ENCODE measurements at places on chromosomes 4 and X. TPM values are rescaled to one million over a fixed set of nuclear protein-coding genes. Genes with fewer than 3 reads are reported as not detected.

The CENPVL2 gene
- total RNA-seq: not detected

The POLN gene
- total RNA-seq: 3.1 TPM

The FAM9C gene
- total RNA-seq: not detected

The SPON2 gene
- 1.5 TPM for total RNA-seq

The MAGEA3 gene
- total RNA-seq: 92.7 TPM

- DNase-seq: no peak
- no peaks in the 10 kb centered on the region for H3K27me3 ChIP-seq
- H3K4me3 ChIP-seq: no peak overlapping the region
- no peak overlapping the region for H3K27ac ChIP-seq
- H3K36me3 ChIP-seq: no peaks in the 10 kb centered on the region
- no peaks in the 10 kb centered on the region for H3K4me1 ChIP-seq
Observed at GRCh38 chrX:79556800-79557199, 189.7 kb upstream of the ITM2A start.

DNA sequence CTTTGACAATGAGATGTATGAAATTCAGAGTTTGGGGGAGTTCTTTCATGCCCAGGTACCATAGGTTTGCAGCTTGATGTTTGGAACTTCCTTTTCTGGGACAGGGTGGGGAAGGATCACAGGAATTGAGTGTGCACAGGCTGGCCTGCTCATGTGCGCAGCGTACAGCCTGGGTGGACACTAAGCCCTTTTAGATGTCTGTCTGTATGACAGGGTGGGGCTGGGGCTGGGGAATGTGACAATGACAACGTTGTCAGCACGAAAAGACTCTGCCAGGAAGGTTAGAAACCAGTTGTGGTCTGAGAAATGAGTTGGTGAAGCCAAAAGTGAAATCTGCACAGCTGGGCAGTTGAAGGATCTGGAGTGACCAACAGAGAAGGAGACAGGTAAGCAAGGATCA, 47.4 kb downstream of the WWC2 start:
- H3K27ac ChIP-seq: no peak overlapping the region
- peaks cover 3% of the 10 kb centered on the region for H3K4me1 ChIP-seq
- no peaks in the 10 kb centered on the region for H3K27me3 ChIP-seq

DNA sequence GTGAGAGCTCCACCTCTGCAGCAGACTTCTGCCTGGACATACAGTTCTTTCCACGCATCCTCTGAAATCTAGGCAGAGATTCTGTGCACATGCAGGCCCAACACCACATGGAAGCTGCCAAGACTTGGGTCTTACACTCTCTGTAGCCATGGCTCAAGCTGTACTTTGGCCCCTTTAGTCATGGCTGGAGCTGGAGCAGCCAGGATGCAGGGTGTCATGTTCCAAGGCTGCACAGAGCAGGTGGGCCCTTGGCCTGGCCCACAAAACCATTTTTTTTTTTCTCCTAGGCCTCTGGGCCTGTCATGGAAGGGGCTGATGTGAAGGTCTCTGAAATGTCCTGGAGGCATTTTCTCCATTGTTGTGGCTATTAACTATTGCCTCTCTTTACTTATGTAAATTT, 990.5 kb upstream of the ADGRL3 start:
- no peak overlapping the region for H3K4me3 ChIP-seq
- no peaks in the 10 kb centered on the region for H3K36me3 ChIP-seq
- no peak overlapping the region for H3K27ac ChIP-seq

DNA sequence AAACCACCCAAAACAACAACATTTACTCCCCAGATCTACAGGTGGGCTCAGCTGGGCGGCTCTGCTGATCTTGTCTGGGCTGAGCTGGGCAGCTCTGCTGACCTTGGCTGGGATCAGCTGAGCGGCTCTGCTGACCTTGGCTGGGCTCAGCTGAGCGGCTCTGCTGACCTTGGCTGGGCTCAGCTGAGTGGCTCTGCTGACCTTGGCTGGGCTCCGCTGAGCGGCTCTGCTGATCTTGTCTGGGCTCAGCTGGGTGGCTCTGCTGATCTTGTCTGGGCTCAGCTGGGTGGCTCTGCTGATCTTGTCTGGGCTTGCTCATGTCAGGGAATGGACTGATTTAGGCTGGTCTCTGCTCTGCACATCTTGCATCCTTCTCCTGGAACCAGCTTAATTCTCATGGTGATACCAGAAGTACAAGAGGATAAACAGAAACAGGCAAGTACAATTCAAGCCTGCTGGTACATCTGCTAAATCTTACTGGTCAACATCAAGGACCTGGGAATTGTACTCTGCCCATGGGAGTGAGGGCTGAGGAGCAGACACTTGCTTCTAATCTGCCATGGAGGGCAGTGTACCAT, 248.5 kb upstream of the PSAPL1 start:
- H3K27me3 ChIP-seq: no peaks in the 10 kb centered on the region
- DNase-seq: no peak
- H3K27ac ChIP-seq: no peak overlapping the region
- H3K4me1 ChIP-seq: no peaks in the 10 kb centered on the region

DNA sequence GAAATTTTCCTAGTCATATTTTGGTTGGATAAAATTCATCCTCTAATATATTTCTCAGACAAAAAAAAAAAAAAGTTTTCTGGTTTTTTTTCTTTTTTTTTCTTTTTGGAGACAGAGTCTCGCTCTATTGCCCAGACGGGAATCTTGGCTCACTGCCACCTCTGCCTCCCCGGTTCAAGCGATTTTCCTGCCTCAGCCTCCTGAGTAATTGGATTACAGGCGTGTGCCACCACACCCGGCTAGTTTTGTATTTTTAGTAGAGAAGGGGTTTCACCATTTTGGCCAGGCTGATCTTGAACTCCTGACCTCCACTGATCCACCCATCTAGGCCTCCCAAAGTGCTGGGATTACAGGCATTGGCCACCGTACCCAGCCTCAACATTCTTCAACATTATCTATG, 432.7 kb upstream of the PABPC4L start:
- H3K36me3 ChIP-seq: no peaks in the 10 kb centered on the region
- H3K27ac ChIP-seq: no peak overlapping the region
- H3K4me1 ChIP-seq: no peaks in the 10 kb centered on the region
- H3K27me3 ChIP-seq: no peaks in the 10 kb centered on the region
- no peak overlapping the region for H3K4me3 ChIP-seq
- DNase-seq: no peak

DNA sequence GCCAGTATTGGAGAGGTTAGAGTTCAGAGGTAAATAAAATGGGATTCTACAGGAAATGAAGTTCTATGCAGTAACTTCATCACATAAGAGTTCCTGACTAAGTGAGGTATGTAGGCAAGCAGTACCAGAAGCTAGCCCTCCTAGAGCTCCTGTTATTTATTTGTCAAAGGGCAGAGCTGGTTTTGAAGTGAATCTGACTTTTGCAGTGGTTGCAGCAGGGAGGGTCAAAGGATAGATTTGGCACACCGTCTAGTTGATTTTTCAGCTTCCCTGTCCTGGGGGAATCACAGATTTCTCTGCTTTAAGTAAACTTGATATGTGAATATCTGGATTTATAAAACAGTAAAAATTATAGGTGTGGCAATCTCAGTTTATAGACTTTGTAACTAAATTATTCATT, 130.7 kb downstream of the IL1RAPL2 start:
- no peaks in the 10 kb centered on the region for H3K36me3 ChIP-seq
- no peaks in the 10 kb centered on the region for H3K4me1 ChIP-seq
- no peak for DNase-seq

GRCh38 chrX:39710776-39711175, 387.0 kb downstream of the BCOR start:
- DNase-seq: no peak
- H3K4me3 ChIP-seq: no peak overlapping the region
- no peaks in the 10 kb centered on the region for H3K36me3 ChIP-seq

DNA sequence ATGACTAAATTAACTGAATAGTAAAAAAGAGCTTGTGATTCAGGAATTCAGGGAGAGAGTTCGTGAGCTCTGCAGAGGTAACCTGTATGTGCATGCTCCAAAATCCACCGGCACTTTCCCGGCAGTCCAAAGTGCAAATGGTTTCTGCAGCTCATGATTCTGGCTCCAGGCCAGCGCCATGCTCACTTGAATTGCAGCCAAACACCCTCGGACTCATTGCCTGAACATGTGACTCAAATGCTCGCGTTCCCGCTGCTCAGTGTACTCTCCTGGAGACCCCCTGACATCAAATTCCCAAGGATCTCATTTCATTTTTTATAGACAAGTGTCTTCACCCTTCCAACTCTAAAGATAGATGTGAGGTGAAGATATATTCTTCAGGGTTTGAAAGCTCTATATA, 44.1 kb upstream of the SH3RF1 start:
- H3K4me1 ChIP-seq: peaks cover 40% of the 10 kb centered on the region
- H3K4me3 ChIP-seq: no peak overlapping the region
- no peaks in the 10 kb centered on the region for H3K27me3 ChIP-seq
- no peaks in the 10 kb centered on the region for H3K36me3 ChIP-seq
- peak; percentile 37 for DNase-seq
